ENCODE measurements at places on chromosomes 2 and 18. TPM values are rescaled to one million over a fixed set of nuclear protein-coding genes. Genes with fewer than 3 reads are reported as not detected.

- DNase-seq: no peak
Observed at GRCh38 chr18:28729321-28729720, 552.4 kb upstream of the CDH2 start.

Gene COL4A4
- polyA plus RNA-seq: 5.2 TPM

Gene CCL20
- 0.31 TPM for polyA plus RNA-seq

Gene EFEMP1
- 176 TPM for polyA plus RNA-seq

All from right lung (tissue), 10 donors.